ENCODE measurements at places on chromosomes 5 and 9.

DNA sequence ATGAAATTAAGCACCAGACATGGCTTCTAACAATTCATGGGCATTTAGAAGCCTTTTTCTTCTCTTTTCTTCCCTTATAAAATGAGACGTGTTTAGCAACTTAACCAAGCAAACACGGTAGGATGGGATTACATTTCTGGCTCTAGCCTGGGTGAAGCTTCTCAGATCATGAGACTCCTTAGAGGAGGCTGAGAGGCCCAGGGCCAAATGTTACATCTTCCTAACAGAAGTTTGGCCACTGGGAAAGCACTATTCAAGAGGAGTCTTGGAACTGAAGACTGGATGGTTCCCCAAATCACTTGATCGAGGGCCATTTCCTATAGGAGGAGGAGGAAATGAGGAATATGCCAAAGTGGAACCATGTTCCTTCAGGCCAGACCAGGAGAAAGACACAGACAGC, 1.9 kb downstream of the GABRP start:
- DNase-seq, result no peak

DNA sequence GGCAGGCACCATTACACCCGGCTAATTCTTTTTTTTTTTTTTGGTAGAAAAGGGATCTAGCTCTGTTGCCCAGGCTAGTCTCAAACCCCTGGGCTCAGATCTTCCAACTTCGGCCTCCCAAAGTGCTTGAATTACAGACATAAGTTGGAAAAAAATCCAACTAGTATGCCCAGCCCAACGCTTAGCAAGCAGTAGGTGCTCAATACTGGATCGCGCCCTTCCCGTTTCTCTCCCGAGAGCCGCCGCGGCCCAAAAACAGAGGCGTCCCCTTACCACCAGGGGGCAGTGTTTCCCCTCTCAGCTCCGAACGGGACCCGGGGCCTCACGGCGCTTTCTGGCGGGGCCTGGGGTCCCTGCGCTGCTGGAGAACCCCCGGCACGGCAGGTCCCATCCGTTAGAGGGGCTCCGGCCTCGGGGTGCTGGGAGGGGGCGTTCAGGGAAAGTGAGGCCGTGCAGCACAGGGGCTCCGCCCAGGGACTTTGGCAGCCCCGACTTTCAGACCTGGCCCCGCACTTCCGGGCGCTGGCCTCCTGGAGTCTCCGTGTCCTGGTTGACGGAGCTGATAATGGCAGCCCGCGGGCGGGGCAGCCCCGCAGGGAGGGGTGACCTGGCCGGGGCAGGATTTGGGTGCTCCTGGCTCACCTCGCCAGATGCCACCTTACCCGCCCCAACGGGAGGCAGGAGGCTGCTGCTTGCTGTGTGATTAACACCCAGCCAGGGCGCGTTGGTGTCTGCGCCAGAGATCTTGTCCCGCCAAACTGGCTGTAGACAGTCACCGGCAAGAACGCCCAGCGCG, 15.2 kb downstream of the PTGES start:
- DNase-seq, result peak; percentile 81

DNA sequence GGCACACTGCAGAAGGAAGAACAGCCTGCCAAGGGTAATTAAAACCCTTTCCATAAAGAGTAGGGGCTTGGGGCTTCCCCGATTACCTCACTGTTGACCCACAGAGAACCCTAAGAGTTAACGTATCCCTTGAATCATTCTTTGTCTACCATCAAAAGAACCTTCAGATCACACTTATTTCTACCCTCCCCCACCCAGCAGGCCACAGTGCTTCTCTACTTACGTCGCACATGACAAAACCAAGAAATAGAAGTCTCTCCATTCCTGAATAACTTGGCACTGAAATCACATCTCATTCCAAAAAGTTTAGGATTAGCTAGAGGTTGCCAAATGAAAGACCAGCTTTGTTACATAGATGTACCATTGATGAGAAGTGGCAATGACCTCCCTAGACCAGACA, 268.7 kb upstream of the GAS1 start:
- no peak for DNase-seq

- DNase-seq, result peak; percentile 30
Observed at GRCh38 chr9:111691672-111692329, 30.4 kb downstream of the GNG10 start.

DNA sequence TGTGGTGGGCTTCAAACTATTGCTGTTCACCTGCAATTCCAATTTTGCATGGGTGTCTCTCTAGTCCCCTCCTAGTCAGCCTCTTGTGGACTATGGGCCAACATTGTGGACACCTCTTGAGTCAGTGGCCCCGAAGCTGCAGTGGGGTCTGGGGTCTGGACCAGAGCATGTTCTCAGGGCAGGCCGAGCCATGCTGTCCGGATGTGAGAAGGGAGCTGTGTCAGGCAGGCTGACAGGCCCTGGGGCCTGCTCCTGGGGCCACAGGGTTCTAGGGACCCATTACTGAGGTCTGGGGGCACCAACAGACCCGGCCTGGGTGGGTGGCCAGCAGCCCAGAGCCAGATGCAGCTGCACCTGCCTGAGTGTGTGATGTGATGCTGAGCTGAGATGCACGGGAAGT, 16.5 kb upstream of the IRX4 start:
- no peak for DNase-seq

GRCh38 chr5:137201876-137202275, 297.2 kb downstream of the SPOCK1 start:
- no peak for DNase-seq

- peak; percentile 92 for DNase-seq
Observed at GRCh38 chr9:104386425-104387069, 117.5 kb upstream of the OR13F1 start.

DNA sequence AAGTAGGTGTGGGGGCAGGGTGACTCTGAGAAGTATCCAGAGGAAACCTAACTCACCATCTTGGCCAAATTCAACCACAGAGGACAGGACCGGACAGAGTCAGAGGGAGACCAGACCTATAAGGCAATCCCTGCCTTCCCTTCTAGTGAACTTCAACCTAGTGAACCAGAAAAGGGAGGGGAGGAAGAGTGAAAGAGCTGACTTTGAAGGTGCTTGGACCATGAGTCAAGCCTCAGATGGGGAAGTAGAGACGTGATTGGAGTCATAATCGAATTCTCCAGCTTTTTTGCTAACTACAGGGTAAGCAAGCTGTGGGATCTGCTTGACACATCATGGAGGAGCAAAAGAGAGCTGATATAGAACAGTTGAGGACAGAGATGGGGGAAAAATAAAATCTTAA, 18.8 kb upstream of the KIF2A start:
- DNase-seq, result no peak

- DNase-seq, result no peak
Observed at GRCh38 chr5:138695781-138696180, 57.4 kb upstream of the CTNNA1 start.

- DNase-seq, result no peak
Observed at GRCh38 chr5:78586251-78586650, 62.3 kb downstream of the LHFPL2 start.

DNA sequence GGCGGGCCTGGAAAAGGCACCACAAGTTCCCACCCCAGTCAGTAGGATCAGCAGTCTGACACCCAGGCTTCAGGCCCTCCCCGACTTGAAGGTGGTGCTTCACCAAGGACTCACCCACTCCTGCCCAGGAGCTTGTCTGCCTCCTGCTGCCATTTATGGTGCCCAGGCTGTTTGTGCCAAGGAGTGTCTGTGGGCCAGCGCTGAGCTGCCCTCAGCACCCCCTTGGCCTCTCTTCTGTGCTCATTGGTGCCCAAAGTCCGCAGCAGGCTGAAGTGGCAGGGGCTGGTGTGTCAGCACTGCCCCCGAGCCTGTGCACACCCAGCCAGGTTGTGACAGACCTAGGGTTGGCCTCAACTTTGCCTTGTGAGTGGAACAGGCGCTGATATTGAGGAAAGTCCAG, 23.5 kb downstream of the JMY start:
- no peak for DNase-seq

DNA sequence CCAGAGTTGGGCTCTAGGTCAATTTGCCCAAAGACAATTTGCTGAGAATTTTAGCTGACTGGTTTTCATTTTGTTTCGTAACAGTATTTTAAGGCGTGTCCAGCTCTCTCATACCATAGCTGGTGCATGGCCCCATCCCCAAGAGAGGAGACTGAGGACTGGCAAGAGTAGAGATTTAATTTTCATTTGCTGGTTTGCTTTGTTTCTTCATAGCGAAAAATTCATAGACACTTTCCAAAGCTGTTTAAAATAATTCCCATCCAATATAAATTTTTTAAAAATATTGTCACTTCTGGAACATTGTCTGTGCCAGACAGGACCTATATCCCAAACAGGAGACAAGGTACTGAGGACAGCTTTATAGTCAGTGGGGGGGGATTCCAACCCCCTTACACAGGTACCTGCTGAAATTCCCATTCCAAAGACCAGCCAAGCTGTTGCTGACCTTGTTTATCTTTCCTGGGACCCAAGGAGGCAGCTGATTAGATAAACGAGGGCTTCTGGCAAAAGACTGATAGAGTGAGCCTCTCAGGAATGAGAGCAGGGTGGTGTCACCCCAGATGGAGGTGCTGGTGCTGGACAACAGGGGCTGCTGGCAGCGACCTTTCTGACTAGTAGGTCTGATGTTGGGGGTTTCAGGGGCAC, 6.8 kb upstream of the ANGPTL2 start:
- no peak for DNase-seq

GRCh38 chr5:158874343-158874742, 225.4 kb downstream of the EBF1 start:
- DNase-seq, result no peak
